Glomerular endothelial cell (primary cell): ENCODE measurements at places on chromosomes 5 and 9.

GRCh38 chr9:76245518-76245917 is 148.7 kb downstream of the RFK start:
- DNase-seq = no peak

DNA sequence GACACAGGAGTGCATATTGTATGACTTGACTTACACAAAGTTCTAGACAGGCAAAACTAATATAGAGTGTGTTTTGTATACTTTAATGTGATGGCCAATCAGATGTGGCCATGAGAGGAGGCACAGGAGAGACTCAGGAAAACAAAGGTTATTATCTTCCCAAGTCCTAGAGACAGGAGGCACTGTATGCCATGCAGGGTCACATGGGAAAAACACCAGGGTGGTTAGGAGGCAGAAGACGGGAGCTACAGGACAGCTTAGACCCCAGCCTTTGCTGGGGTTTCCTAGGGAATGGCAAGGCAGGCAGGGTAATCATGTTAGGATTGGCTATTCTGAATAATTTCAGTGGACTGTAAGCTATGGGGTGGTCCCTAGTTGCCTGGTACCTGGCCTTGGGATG is 16.2 kb downstream of the TRPM3 start:
- no peak for DNase-seq

GRCh38 chr5:94632024-94632423 is 13.6 kb downstream of the SLF1 start:
- DNase-seq = no peak

- DNase-seq = no peak
Observed at GRCh38 chr5:142439207-142439860, 114.5 kb upstream of the SPRY4 start.

GRCh38 chr5:37721447-37721871 is 118.4 kb downstream of the GDNF start:
- DNase-seq = no peak

- no peak for DNase-seq
Observed at GRCh38 chr5:129097498-129098296, 3.1 kb downstream of the ISOC1 start.
